ENCODE measurements at places on chromosomes 16 and 17.

DNA sequence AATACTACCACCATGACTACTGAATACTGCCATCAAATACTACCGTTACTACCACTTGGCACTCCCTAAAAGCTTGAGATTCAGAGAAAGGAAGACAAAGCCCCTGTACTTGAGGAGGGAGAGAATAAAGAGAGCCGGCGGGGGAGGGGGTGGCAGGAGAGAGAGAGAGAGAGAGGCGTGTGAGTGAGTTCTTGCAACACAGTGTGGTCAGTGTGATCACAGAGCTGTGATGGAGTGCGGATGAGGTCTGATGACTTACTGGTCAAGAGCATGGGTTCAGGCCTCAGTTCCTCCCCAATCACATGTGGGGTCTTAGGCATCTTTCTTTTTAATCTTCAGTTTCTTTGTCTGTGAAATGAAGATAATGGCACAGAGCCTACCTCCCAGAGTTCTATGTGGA lies 19.2 kb downstream of the PRKCB start:
- DNase-seq, result no peak

- no peak for DNase-seq
These were observed 2.3 kb downstream of the MPP3 start for GRCh38 chr17:43830510-43831140.

DNA sequence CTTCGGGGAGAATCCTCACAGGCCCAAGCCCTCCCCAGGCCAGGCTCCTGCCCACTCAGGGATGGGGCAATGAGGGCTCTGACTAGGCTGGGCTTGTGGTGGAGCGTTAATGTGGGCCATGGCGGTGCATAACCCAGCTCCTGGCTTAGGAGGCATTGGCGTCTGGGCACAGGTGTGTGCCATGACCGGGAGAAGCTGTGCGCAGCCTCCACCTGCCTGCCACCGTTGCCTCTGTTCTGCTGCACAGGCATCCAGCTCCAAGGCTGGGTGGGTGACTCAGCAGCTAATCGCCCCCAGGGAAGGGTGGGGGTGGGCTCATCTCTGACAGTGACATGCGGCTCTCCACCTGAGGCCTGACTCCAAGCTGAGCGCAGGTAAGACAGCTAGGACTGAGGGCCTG lies 3.5 kb upstream of the ARHGAP27 start:
- no peak for DNase-seq

GRCh38 chr17:80254396-80255251 lies 6.0 kb upstream of the RNF213 start:
- peak; percentile 92 for DNase-seq

- DNase-seq, result peak; percentile 71
These were observed 1.3 kb upstream of the TMEM92 start for GRCh38 chr17:50272711-50273653.

DNA sequence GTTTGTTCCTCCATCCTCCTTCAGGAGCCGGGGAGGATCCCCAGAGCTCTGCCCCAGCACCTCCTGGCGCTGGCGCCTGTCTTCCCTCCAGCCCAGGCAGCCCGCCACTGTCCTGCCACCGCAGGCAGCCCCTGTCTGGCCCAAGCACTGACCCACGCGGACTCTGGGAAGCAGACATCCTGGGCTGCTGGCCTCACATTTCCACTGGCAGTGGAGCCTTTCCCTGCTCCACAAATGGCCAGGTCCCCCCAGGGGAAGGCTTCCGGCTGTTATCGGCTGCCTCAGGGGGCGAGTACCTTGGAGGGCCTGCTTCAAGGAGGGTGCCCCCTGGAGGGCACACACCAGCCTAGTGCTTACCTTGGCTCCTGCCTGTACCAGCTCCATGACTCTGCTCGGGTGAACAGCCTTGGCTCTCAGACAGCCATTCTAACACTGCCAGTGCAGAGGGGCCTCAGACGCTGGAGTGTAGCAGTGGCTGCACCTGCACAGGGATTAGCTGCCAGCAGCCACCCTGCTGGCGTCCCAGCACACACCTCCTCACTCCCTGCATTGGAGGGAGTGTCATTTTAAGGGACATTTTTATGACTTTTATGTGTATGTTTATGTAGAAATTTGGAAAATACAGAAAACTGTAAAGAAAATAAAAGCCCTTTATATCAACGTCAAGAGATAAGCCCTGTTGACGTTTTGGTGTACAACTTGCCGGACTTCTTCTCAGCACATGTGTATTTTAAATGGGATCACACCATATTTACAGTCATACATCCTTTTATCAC lies 21.0 kb downstream of the ACE start:
- DNase-seq, result no peak

DNA sequence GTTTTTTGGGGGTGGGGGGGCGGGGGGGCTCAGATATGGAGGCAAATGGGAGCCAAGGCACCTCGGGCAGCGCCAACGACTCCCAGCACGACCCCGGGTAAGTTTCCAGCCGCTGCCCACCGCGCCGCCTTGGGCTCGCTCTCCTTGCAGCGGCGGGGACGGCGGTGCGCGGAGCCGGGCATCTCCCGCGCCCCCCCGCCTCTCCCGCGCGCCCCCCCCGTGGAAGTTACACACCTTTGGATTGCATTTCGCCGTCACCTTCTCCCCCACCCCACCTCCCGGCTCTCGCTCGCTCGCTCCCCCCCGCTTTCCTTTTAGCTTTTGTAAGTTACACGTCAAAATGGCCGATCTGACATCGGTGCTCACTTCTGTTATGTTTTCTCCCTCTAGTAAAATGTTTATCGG lies 387 bp downstream of the MSI2 start:
- peak; percentile 7 for DNase-seq

DNA sequence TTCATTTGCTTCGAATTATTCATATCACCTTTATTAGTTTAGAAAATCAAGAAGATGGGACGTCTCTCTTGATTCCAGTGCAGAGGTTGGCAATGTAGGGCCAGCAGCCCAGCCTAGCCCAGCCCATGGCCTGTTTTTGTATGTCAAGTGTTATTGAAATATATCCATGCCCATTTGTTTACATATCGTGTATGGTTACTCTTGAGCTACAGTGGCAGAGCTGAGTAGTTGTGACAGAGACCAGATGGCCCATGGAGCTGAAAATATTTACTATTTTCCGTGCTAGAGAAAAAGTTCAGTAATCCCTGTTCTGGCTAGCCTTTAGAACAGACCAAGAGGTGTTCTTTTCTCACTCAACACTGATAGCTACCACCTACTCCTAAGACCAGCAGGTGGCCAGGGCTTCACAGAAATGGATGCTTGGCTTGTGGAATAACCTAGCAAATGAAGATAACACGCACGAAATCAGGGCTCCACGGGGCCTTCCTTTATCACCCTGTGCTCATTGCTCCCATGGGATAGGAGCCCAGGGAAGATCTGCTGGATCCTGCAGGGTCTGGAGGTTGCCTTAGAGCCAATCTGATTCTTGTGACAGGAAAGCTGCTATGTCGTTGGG lies 123.2 kb upstream of the ANKFN1 start:
- no peak for DNase-seq

DNA sequence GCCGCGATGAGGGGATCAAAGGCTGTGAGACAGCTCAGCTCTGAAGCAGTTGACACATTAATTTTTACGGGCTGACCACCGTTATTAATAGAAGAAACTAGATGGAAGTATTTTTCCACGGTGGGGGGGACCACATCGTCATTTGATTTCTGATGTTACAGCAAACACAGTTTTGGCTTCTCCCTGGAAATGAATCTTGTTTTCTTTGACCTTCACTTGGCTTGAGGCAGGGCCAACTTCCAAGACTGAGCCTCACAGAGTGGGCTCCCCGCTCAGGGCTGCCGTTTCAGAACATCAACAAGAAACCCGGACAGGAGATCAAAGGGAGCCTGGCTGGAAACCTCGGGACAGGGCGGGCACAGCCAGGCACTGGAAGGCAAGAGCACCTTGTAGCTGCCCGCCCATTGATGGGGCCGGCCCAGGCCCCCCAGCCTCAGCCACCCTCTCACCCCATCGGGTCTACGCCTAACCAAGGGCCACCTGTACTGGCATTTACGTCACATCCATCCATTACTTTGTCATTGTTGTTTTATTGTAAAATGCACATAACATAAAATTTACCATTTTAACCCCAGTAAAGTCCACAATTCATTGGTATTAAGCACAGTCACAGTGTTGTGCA lies 124.6 kb downstream of the C16orf95 start:
- DNase-seq, result no peak

Measured in fibroblast of the aortic adventitia (primary cell).